ENCODE measurements at places on chromosomes 11 and 22. TPM values are rescaled to one million over a fixed set of nuclear protein-coding genes. Genes with fewer than 3 reads are reported as not detected.

DNA sequence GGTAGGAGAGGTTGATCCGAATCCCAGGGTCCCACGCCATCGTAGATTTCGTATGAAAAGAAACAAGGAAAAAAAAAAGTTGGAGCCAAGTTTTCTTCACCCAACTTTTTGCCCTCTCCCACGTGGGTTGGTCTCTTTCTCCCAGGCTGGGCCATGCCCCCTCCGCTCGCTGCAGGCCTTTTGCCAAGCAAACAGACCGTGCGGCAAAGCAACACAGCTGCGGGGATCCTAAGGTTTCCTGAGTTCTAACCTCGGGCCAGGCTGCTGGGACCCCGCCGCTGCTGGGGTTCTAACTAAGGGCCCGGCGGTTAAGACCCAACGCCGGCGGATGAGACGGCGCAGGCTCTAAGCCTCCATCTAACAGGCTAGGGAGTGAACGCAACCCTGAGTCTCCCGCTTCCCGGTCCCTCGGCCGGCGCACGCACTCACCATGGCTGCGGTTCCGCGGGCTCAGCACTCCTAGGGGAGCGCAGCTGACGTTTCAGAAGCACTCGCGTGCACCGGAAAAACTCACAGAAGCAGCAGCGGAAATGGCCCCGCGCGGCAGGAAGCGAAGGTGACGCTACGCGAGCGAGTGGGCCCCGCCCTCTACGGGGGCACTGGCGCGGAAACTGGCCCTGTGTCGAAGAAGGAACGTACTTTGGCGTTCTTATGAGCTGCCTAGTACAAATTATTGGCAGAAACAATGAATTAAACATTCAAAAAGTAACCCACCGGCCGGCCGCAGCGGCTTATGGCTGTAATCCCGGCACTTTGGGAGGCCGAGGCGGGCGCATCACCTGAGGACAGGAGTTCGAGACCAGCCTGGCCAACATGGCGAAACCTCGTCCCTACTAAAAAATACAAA lies at the start of gene SNU13:
Gene SNU13 (minus strand): TSS at position 503 of the 847 bp plus-strand sequence. CDS start 71 bp downstream, at position 432.
- peak; percentile 87 for DNase-seq

DNA sequence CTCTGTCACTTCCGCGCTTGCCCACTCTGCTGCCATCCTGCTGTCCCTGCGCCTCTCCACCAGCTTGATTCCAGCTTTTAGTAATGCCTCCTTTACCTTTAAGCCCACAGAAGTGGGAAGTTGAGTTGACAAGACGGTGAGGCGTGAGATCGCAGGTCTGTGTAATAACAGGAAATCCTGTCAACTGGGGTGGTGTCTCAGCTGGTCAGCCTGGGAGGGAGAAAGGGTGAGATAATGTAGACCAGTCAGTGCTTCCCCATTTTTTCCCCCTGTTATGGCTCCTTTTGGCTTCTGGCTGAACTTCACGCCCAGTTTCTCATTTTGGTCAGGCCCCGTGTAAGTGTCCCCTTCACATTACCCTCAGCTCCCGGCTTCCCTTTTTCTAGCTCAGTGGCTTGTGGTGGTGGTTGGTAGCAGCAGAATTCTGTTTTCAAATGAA lies 98.9 kb downstream of the TRAF6 start:
- DNase-seq, result no peak

GRCh38 chr22:29043906-29044575 lies 17.6 kb downstream of the C22orf31 start:
- peak; percentile 59 for DNase-seq

- peak; percentile 69 for DNase-seq
Measured at GRCh38 chr11:130415731-130416529, 12.5 kb downstream of the ADAMTS8 start.

DNA sequence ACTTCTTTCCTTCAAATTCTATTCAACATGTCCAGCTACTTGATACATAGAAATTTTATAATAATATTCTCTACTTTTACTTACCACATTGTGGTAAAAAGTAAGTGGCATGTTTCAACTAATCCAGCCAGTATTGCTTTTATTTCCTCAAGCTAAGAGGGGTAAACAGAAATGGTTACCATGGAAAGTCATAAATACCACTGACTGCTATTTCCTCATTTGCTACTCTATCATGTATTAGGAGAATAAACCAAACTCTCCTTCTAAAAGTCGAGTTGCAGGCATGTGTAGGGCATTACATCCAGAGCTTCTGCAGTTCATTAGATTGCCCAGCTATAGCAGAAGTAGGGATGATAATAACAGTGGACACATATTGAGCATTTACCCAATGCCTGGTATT lies 208.4 kb downstream of the MAML2 start:
- DNase-seq, result no peak

DNA sequence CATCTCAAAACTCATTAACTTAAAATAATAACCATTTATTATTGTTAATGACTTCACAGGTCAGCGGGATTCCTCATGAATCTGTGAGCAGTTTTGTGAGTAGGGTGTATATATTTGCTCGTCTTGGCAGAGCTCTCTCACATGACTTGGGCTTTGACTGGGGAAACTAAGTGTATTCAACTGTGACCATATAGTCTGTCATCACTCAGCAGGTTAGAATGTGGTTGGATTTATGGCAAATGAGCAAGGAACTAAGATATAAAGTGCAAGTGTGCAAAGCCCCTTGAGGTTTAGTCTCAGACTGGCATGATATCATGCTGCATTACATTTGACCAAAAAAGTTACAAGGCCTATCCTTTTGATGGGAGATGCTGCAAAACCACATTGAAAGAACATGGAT lies 254.8 kb downstream of the CNTN5 start:
- DNase-seq, result peak; percentile 76

GRCh38 chr22:27163162-27164137 lies 506.1 kb downstream of the MIAT start:
- DNase-seq, result no peak

DNA sequence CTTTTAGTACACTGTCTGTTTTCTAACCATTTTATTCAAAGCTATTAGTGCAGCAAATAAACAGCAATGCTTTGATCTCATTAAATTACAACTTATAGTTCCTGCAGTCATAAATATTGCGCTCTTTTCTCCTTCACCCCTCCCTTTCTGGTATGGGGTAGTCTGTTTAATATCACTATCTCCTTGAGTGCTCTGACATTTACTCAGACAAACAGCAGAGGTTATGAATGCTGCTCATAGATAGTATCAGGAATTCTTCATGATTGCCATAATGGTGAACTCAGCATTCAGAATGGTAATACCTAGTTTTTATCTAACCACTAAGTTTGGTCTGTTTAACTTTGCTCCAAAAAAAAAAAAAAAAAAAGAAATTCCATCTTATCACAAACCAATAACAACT lies 87.4 kb downstream of the EIF3M start:
- no peak for DNase-seq

DNA sequence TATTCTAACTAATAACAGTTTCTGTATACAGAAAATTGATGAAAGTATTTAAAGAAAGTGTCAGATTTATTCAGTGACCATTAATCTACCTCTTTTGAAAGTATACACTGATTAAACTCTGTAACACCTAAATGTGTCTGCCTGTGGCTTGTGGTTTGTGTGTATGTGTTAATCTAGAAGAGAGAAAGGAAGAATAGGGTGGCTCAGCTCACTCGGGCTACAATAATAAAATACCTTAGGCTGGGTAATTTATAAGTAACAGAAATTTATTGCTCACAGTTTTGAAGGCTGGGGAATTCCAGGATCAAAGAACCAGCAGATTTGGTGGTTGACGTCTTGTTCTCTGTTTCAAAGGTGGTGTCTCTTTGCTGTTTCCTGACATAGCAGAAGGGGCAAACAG lies 13.6 kb upstream of the OR5AS1 start:
- DNase-seq, result no peak

- peak; percentile 99 for DNase-seq
Measured at GRCh38 chr22:30235687-30236170, 10.8 kb downstream of the LIF start.

DNA sequence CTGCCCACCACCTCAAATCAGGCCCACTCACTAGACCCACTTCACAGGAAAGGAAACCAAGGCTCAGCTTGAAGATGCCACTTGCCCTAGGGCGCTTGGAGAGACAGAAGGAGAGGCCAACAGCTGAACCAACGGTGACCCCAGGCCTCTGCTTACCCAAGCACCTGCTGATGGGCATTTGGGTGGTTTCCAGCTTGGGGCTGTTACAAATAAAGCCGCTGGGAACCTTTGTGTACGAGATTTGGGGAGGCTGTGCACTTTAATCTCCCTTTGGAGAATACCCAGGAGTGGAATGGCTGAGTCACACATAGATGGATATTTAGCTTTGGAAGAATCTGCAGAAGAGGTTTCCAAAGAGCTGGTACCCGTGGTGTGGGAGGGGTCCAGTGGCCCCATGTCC lies 50.9 kb upstream of the LINC01488 start:
- DNase-seq, result no peak

- no peak for DNase-seq
Measured at GRCh38 chr11:117369534-117369933, 41.9 kb downstream of the CEP164 start.

GRCh38 chr11:67657300-67657699 lies 6.8 kb upstream of the ACY3 start:
- DNase-seq, result no peak

- no peak for DNase-seq
Measured at GRCh38 chr11:1479006-1479677, 7.4 kb downstream of the MOB2 start.

GRCh38 chr11:72758304-72758689 lies 6.1 kb upstream of the ARAP1 start:
- DNase-seq, result no peak

DNA sequence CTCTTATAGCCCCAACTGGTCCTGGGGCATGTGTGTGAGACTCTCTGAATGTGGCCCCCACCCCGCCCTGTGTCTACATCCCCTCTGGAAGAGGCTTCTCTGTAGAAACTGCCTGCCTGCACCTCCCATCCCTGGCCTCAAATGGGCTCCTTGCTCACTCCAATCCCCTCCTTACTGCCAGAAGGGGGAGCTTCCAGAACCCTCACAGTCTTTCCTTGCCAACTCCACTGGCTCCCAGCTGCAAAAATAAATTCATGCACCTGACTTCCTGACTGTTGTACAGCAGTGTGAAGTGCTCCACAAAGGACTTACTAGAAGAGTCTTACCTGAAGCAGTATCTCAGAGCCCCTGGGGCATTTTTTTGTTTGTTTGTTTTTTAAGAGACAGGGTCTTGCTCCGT lies 15.2 kb upstream of the SERPIND1 start:
- DNase-seq, result no peak

- DNase-seq, result no peak
Measured at GRCh38 chr11:33532720-33533385, 167.8 kb downstream of the C11orf91 start.

DNA sequence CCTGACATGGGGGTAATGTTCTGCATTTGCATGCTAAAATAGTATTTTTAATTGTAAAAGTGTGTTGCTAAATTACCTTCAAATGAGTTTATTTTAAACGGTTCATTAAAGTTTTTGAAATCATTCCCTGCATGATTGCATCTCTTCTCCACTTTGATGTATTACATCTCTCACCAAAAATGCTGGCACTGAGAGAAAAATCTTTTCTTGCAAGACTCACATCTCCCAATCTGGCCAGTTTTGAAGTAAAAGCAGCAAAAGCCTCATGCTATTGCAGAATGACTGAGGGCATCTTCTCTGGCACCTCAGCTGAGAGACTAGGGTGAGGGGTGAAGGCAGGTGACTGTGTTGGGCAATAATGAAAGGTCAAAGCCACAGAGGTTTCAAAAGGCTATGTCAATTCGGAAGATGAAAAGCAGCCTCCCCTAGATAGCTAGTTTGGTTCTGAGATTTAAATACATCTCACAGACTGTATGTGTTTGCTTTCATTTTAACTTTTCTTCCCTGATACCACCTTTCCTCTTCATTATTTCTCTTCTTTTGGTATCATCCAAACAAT lies 292.2 kb upstream of the RAG2 start:
- DNase-seq, result no peak

- no peak for DNase-seq
Measured at GRCh38 chr11:10498426-10499250, 42.3 kb downstream of the RNF141 start.

DNA sequence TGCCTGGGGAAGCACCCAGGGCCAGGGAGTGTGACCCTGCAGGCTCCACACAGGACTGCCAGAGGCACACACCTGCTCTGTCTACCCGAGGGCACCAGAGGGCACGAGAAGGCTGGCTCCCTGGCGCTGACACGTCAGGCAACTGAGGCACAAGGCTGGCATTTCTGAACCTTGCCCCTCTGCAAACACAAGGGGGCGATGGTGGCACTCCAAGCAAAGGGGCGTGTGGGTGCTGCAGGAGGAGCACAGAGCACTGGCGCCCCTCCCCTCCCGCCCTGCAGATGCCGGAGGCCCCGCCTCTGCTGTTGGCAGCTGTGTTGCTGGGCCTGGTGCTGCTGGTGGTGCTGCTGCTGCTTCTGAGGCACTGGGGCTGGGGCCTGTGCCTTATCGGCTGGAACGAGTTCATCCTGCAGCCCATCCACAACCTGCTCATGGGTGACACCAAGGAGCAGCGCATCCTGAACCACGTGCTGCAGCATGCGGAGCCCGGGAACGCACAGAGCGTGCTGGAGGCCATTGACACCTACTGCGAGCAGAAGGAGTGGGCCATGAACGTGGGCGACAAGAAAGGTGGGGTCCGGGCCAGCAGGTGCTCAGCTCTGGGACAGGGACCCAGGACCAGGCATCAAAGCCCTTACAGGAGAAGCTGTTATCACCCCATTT lies 20.8 kb upstream of the TXNRD2 start:
- peak; percentile 71 for DNase-seq

- DNase-seq, result no peak
Measured at GRCh38 chr22:42969348-42969975, 45.5 kb downstream of the PACSIN2 start.

DNA sequence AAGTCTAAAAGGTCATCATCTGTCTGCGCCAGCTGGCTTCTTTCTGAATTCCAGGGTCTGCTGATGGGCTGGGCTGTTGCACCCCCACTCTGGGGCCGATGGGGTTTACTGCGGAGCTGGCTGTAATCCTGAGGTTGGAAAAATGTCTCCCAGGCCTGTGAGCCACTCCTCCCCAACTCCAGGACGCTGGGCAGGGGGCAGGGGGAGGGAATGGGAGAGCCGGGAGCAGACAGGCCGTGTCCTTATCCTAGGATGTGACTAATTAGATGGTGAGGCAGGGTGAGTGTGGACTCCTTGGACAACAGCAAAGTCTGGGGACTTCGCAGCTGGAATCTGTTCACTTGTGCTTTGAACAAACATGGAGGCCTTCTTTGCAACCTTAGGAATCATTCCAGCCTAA lies 48.7 kb downstream of the LRRC32 start:
- DNase-seq, result no peak

GRCh38 chr22:33866511-33866910 lies 53.8 kb downstream of the LARGE1 start:
- DNase-seq, result no peak

DNA sequence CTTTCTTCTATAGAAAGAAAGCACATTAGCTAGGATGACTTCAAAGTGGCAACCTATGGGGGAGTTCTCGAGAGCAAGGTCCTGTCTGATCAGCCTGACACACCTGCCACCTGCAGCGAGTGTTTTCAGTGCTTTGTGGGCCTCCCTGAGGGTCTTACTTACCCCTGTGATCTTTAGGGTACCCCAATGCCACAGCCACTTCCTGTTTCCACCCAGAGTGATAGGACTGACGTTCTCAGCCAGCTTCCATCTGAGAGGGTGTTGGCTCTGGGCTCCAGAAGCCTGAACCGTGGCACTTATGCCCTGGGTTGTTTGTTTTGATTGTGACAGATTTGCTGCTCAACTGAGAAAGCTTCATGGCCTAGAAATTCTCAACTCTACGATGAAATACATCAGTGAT lies 21.7 kb upstream of the ANKK1 start:
- DNase-seq, result no peak

Gene KMT5B
- 2.2 TPM for total RNA-seq

Gene TRIM51
- total RNA-seq, result not detected

Gene TRIM49
- total RNA-seq, result not detected

Gene SLC22A25
- total RNA-seq, result not detected

Gene KCNQ1OT1
- under 0.01 TPM for total RNA-seq

Gene VPS51
- 146 TPM for total RNA-seq

Gene P2RX6
- total RNA-seq, result 8.6 TPM

Gene OR8B12
- not detected for total RNA-seq

Gene CADM1
- total RNA-seq, result 28.2 TPM

Gene RTN4R
- 13.1 TPM for total RNA-seq
